ENCODE measurements at places on chromosomes 4 and X. TPM values are rescaled to one million over a fixed set of nuclear protein-coding genes. Genes with fewer than 3 reads are reported as not detected.

The CLIC2 gene
- not detected for total RNA-seq

The DMD gene
- total RNA-seq: 12.9 TPM

The SHISA3 gene
- 0.81 TPM for total RNA-seq

The SSX2 gene
- total RNA-seq: not detected

The PLAC8 gene
- 0.98 TPM for total RNA-seq

The ADRA2C gene
- not detected for total RNA-seq

The XK gene
- 0.16 TPM for total RNA-seq

The ADD1 gene
- total RNA-seq: 151 TPM
